Neural progenitor cell (in vitro differentiated cells): ENCODE measurements at places on chromosomes 6 and 20.

DNA sequence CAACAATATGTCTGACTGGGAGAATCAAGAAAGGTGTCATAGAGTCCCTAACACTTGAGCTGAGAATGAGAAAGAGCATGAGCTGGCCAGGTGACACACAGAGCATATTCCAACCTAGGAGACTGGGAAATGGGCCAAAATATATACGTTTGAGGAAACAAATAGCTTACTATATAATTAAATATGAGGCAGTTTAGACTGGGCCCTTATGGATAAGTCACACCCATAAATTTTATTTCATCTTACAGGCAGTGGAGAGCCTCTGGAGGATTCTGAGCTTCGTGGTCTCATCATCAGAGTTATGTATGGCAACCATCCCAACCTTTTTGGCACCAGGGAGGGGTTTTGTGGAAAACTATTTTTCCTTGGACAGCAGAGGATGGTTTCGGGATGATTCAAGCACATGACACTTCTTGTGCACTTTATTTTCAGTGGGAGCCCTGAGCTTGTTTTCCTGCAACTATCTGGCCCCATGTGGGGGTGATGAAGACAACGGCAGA, 12.9 kb upstream of the NQO2 start:
- no peak for DNase-seq

GRCh38 chr6:129590408-129591022, 119.5 kb downstream of the ARHGAP18 start:
- DNase-seq: no peak

- peak; percentile 6 for DNase-seq
These were observed 35.2 kb upstream of the EPHA7 start for GRCh38 chr6:93454533-93454932.

- DNase-seq: no peak
These were observed 801 bp upstream of the PPARD start for GRCh38 chr6:35341557-35341956.
